ENCODE measurements at places on chromosomes 5 and 9.
A peak's percentile ranks its signal among the peaks of the same experiment; 100 is the strongest.

DNA sequence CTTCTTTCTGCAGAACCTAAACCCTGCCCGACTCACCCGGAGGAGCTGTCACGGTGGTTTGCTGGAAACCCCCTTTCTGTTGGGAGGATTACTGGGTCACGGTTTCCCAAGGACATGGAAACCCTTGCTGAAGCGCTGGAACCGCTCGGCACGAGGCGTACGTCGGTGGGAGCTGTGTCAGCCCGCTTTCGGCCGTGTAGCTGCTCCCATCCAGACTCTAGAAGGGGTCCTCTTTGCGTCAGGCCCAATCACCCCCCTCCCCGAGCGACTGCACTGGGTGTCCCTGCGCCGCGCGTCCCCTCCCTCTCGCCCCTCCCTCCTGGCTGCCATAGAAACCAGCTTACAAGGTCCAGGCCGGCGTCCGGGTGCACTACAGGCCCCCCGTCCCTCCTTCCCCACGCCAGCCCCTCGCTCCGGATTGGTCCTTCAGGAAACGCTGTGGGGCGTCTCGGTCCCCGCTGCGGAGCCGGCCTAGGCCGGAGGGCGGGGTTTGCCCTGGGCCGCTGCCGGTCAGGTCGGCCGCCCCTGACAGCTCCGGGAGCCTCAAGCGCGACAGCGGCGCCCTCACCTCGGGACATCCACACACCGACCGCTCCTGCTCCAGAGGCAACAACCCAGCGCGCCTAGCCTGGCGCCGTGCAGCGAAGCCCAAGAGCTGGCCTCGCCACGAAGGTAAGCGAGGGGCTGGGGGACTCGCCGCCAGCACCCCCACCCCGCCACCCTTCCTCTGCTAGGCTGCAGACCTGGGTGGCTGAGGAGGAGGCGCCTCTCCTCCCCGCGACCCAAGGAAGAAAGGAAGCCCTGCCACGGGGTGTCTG lies at the start of gene NIM1K:
Gene NIM1K (plus strand): TSS at position 486 of the 818 bp plus-strand sequence. CDS start 53,551 bp downstream, outside the sequence.
- peak; percentile 71 for DNase-seq

DNA sequence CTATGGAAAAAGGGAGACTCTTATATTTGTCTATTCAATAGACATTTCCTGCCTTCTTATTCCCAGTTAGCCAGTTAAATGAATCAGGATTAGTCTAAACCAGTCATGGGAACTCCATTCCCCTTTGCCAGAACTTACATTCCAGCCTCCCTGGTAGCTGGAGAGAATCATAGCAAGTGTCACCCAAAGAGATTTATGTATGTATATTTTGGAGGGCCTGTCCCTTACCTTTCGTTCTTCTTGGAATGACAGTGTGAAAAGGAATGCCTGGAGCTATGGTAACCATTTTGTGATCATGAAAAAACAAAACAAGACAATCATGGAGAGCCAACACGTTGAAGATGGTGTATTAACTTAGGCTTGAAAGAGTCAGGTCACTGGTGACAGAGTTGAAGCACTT lies 627.7 kb downstream of the CCDC171 start:
- no peak for DNase-seq

DNA sequence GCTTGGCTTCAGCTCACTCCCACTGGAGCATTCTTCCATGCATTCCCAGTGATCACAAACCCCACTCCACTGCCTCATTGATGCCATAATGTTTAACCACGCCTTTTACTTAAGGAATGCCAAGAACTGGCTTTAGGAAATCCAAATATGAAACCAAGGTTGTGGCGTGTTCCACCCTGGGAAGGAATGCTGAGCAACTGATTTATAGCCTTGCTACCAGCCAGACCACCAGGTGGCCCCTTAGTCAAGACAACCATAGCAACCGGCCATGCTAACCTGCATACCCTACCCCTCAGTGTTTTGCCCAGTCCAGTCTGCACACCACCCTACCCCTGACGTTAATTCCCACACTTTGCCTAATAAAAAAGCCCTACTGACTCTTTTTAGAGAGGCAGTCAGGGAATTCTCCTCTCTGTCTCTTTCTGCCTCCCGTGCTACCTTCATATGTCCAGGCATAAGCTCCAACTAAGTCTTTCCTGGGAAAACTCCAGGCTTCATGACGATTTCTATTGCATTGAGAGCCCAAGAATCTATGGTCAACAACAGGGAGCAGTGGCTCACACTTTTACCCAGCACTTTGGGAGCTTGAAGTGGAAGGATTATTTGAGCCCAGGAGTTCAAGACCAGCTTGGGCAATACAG lies 27.0 kb upstream of the PRRC2B start:
- no peak for DNase-seq

GRCh38 chr5:133147815-133148567 lies 96.2 kb downstream of the HSPA4 start:
- no peak for DNase-seq

GRCh38 chr9:82128011-82128696 lies 139.6 kb downstream of the SPATA31D1 start:
- DNase-seq: no peak

GRCh38 chr5:126443374-126443851 lies 20.2 kb downstream of the GRAMD2B start:
- DNase-seq: no peak

DNA sequence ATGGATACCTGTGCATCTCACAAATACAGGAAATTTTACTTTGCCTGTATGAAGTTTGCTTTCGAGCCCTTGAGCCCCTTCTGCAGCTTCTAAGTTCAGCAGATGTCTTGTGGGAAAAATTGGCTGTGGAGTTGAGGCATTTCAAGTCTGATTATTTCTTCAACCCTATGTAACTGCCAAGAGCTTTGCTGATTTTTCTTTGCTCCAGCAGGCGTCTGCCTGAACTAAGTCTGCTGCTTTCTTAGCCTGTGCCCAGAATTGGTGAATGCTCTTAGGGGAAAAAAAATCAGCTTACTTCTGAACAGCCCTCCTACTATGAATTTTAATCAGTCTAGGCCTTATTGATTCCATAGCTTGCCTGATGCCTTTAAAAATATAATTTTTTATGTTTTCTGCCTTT lies 41.2 kb downstream of the RIC1 start:
- DNase-seq: no peak

- no peak for DNase-seq
Measured at GRCh38 chr9:87888501-87888900, 5.8 kb downstream of the SPATA31E1 start.

GRCh38 chr9:127825319-127826051 lies 22.8 kb downstream of the FPGS start:
- DNase-seq: peak; percentile 66

GRCh38 chr5:31131381-31131891 lies 62.0 kb upstream of the CDH6 start:
- DNase-seq: no peak

- no peak for DNase-seq
Measured at GRCh38 chr9:38629511-38629910, 9.1 kb upstream of the ANKRD18A start.

GRCh38 chr9:14245901-14246525 lies 67.9 kb downstream of the NFIB start:
- no peak for DNase-seq

DNA sequence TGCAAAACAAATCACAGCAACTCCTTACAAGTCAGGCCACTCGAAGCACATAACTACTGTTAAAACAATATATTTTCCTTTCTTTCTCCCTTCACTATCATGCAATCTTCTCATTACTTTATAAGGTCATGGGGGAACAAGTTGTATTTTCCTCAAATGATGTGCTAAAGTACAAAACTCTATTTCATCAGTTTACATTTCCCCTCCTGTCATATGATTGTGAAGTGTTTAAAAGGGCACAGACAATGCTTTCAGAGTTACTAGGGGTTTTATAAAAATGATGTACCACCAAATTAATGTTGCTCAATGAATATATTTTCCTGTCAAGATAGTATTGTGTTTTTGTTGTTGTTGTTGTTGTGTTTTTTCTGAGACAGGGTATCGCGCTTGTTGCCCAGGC lies 34.1 kb downstream of the MAPKAP1 start:
- DNase-seq: no peak

DNA sequence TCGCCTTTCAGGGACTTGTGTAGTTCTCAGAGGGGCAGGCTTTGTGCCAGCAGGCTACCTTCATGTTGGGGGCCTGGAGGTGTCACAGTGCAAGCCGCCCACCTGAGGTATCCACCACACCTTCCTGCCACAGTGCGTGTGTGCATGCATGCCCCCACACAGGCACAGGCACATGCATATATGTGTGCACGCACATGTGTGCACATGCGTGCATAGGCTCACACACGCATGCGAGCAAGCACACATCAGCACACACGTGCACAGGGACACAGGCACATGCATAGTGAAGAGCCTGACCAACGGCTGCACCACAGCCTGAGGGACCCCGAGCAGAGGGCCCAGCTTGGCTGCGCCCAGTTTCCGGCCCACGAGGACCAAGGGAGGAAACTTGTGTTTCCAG lies 36.1 kb downstream of the IRX4 start:
- DNase-seq: peak; percentile 31

GRCh38 chr9:91285729-91286353 lies 75.9 kb downstream of the AUH start:
- DNase-seq: no peak

DNA sequence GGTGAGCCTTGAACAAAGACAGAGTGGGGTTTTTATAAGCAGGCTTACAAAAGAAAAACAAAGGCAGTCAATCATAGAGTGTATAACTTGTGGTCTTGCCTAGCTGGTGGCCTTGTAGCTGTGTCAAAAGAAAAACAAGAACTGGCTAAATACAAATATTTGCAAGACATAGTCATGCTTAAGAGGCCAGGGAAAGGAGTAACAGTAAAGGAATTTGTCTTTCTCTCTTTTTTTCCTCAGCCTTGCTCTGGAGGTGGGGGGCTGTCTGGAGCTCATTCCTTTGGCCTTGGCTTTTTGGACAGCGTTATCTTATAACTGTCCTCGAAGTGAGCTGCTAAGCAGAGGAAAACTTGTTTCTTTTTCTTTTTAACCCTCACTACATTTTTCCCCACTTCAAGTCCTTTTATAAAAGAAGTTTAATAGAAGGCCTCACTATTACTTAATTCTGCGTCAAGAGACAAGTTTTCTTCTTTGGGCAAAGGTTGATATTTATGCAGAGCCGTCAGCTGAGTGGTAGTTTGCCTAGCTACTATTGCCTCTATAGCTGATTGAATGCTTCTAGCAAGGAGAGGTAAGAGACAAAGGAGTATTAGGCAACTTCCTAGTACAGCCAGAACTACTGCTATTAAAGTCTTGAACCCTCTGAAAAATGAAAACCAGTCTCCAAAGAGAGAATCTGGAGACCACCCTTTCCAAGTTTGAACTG lies 14.3 kb downstream of the CEL start:
- no peak for DNase-seq

DNA sequence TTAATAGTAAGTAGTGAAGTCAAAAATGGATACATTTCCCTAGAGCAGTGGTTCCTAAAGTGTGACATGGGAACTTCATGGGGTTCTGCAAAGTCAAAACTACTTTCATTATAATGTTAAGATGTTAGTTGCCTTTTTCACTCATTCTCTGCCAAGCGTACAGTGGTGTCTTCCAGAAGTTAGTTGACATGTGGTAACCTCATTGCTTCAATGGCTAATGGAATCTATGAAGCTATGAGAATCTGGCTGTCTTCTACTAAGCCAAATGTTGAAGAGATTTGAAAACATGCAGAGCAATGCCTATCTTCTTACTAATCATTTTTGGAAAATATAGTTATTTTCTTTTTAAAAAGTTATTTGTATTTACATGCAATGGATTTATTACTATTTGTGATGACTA lies 111.8 kb downstream of the SLC12A2 start:
- DNase-seq: no peak

GRCh38 chr9:82363198-82363597 lies 374.6 kb downstream of the SPATA31D1 start:
- no peak for DNase-seq

DNA sequence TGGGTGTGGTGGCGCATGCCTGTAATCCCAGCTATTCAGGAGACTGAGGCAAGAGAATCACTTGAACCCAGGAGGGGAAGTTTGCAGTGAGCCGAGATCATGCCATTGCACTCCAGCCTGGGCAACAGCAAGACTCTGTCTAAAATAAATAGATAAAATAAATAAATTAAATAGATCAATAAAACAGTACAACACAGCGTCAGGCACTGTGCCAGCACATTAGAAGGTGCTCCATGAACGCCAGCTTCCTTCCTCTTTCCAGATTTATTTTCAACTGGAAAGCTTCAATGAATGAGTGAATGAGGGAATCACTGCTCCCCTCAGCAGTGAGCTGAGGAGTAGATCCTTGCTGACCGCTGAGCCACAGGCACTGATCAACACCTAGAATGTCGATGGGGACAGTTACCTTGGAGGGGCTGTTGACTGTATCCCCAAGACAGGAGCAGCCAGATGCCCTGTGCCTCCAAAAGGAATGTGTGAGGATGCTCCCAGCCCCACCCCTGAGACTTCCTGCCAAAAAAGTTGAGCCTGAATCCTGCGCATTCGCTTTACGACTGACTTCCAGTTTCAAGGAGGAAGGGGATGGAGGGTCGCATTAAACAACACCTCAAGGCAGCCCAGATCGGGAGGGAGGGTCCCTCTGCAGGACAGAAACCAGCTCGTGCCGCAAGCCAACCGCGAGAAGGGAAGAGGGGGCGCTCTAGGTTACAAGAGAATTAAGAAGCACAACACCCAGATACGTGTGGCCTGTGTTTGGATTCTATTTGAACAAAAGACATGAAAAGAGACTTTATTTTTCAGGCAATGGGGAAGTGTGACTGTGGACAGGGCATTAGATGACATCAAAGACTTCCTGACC lies 54.0 kb upstream of the CNOT6 start:
- no peak for DNase-seq

DNA sequence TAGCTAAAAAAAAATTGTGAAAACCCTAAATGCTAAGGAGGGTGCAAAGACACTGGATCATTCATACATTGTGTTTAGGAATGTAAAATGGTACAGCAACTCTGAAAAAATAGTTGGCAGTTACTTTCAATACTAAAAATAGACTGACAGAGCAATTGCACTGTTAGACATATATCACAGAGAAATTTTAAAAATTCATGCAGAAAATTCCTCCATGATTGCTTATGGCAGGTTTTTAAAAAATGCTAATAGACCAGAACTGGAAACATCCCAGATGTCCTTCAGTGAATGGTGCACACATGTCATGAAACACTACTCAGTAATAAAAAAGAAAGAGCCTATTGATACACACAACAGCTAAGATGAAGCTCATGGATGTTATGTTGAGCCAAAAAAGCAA lies 349.8 kb upstream of the DAB2 start:
- no peak for DNase-seq

GRCh38 chr9:130934702-130935647 lies 4.1 kb downstream of the FIBCD1 start:
- no peak for DNase-seq

DNA sequence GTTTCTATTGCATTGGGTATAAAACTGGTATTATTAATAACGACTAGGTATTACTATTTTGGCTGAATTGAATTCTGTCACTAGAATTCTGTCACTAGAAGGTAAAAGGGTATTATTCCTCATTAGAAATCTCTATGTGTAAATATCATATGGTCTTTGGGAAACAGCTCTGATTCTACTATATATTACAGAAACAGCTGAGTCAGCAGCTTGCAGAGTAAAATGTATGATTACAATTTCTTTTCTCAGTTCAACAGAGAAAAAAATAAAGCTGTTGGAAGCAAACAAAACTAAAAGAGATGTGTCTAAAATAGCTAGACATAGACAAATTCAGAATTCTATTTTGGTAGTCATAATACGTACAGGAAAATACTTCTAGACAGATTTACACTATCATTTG lies 48.5 kb downstream of the HAPLN1 start:
- DNase-seq: no peak

GRCh38 chr9:134559013-134559412 lies 82.6 kb upstream of the COL5A1 start:
- no peak for DNase-seq

GRCh38 chr5:143495821-143496275 lies 92.4 kb upstream of the NR3C1 start:
- DNase-seq: no peak

- DNase-seq: no peak
Measured at GRCh38 chr9:87337335-87338087, 160.2 kb upstream of the DAPK1 start.

Data from lower lobe of right lung (tissue), 2 donors.